ENCODE measurements at places on chromosomes 7 and 10.

DNA sequence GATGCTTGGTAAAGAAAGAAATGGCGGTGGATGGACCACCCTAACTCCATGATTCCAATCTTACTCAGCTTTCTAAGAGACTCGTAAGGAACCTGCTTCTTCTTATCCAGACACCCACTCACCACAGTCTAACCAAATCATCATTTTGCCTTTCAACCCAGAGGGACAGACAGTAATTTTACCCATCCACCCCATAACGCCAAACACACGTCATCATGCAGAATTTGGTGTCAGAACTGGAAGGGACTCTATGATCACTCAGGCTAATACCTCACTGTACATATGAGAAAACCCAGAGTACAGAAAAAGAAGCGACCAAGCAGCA, 388 bp downstream of the ECD start:
- peak overlapping the region; percentile 96 for H3K27ac ChIP-seq
- no peak for DNase-seq
- H3K27me3 ChIP-seq = no peaks in the 10 kb centered on the region
- peaks cover 7% of the 10 kb centered on the region for H3K36me3 ChIP-seq

- H3K27me3 ChIP-seq = no peaks in the 10 kb centered on the region
- no peaks in the 10 kb centered on the region for H3K36me3 ChIP-seq
- peak overlapping the region; percentile 69 for H3K4me3 ChIP-seq
- peak overlapping the region; percentile 92 for H3K27ac ChIP-seq
These were observed 10.2 kb upstream of the IL2RA start for GRCh38 chr10:6072215-6072934.

DNA sequence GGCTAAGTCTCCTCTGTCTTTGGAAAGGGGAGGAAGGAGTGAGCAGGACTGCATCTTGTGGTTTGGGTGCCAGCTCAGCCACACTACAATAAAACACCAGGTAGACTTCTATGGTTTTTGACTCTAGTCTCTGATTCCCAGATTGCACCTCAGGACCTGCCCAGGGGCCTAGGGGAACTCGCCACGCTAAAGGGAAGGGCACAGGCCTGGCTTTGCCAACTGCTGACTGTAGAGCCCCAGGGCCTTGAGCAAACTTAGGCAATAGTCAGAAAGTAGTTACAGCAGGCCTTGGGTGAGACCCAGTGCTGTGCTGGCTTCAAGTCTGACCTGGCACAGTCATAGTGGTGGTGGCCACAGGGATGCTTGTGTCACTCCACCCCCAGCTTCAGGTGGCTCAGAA, 24.2 kb upstream of the PRR15 start:
- no peaks in the 10 kb centered on the region for H3K36me3 ChIP-seq
- H3K27me3 ChIP-seq = peaks cover 8% of the 10 kb centered on the region
- H3K27ac ChIP-seq = no peak overlapping the region
- H3K4me3 ChIP-seq = no peak overlapping the region
- no peak for DNase-seq

- no peak for DNase-seq
- no peaks in the 10 kb centered on the region for H3K27me3 ChIP-seq
- H3K4me1 ChIP-seq = no peaks in the 10 kb centered on the region
- no peaks in the 10 kb centered on the region for H3K36me3 ChIP-seq
These were observed 42.6 kb downstream of the GPR37 start for GRCh38 chr7:124723012-124723411.

DNA sequence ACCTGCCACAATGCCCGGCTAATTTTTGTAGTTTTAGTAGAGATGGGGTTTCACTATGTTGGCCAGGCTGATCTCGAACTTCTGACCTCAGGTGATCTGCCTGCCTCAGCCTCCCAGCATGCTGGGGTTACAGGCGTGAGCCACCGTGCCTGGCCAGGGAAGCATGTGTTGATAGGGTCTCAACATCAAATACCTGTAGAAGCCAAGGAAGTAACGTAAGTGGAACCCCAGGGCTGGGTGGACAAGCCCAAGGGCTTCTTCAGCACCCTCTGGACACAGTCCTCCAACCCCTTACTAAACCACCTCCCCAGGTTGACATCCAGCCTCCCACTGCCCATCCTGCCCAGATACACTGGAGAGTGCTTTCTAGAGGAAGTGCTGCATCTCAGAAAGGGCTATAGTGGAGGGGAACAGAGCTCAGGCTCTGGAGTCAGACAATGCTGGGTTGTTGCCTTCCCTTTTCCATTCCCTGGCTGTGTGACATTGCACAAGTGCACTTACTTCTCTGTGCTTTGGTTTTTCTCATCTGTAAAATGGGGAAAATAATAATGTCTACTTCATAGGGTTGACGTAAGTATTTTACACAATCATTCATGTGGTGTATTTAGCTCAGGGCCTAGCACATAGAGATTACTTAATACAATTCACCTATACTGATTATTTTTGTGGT, 73.9 kb upstream of the KAT6B start:
- DNase-seq = no peak
- no peaks in the 10 kb centered on the region for H3K36me3 ChIP-seq
- H3K27me3 ChIP-seq = peaks cover 2% of the 10 kb centered on the region
- no peak overlapping the region for H3K4me3 ChIP-seq

- no peaks in the 10 kb centered on the region for H3K4me1 ChIP-seq
- no peak for DNase-seq
- H3K36me3 ChIP-seq = no peaks in the 10 kb centered on the region
- H3K27me3 ChIP-seq = no peaks in the 10 kb centered on the region
- no peak overlapping the region for H3K27ac ChIP-seq
These were observed 260.3 kb upstream of the FERD3L start for GRCh38 chr7:19405541-19405940.

DNA sequence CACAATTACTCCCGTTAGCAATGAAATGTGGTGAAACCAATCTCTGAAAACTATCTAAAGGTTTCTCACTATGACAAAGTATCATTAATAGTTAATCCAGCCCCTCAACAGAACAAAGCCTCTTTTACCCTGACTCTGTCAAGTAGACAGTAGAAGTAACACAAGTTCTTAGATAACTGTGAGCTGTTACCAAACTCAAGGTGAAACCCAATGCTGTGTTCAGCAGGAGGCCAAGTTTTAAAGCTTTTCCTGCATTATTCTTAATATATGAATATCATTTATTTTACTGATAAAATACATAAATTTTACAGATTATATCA, 109.1 kb downstream of the SRPK2 start:
- H3K27me3 ChIP-seq = no peaks in the 10 kb centered on the region
- DNase-seq = no peak
- H3K36me3 ChIP-seq = peaks cover 8% of the 10 kb centered on the region
- H3K27ac ChIP-seq = no peak overlapping the region

GRCh38 chr10:89738551-89739209, 37.3 kb downstream of the KIF20B start:
- peaks cover 13% of the 10 kb centered on the region for H3K4me1 ChIP-seq
- DNase-seq = no peak
- no peaks in the 10 kb centered on the region for H3K27me3 ChIP-seq

DNA sequence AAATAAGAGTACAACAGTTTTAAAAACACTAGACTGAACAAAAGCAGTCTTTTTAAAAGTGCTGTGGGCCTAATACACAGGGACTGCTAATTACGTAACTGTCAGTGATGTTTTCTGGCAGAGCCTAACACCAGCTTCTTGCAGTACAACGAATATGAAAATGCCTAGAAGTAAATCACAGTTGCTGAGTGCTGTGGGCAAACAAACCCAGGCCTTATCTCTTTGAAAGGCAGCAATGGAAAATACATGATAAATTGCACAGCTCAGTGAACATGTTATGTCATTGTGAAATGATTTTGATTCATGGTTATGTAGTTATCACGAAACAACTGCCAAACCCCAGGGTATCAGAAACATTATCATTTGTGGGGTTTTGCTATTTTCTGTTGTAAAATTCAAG, 428.4 kb downstream of the GFRA1 start:
- H3K27me3 ChIP-seq = no peaks in the 10 kb centered on the region

GRCh38 chr10:16186564-16186963, 250.2 kb upstream of the PTER start:
- H3K27me3 ChIP-seq = no peaks in the 10 kb centered on the region
- no peak overlapping the region for H3K4me3 ChIP-seq
- H3K27ac ChIP-seq = no peak overlapping the region

DNA sequence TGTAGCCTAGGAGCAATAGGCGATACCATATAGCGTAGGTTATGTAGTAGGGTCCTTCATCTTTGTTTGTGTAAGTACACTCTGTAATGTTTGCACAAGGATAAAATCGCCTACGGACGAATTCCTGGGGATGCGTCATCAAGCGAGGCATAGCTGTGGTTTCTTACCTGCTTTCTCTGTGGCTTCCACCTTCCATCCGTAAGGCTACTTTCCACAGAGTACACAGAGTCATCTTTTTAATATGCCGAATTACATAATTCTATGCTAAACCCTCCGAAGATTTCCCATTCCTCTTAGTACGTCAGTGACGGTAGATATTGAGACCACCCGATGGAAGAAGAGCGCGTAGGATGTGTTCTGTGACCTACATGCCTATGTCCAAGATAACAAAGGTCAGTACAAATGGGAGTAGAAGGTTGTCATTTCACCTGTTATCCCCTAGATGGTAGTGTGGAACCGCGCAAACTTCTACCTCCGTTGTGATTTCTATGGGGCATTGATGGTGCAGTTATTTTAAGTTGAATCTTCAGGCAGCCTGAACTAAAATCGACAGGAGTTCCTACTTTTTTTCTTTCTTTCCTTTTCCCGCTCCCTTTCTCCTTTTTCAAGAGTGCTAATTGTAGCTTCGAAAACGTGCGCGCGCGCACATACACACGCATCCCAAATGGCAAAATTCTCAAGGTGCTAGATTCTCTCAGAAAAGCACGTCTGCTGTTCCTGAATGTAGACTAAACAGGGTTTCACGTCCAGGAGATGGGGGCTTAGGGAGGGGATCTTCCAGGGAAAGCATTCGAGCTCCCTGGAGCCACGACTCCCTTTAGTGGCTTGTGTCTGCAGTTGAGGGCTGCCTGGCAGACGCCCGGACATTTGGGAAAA, 111.7 kb upstream of the MBL2 start:
- H3K36me3 ChIP-seq = no peaks in the 10 kb centered on the region
- H3K4me3 ChIP-seq = no peak overlapping the region
- peak; percentile 15 for DNase-seq
- no peaks in the 10 kb centered on the region for H3K27me3 ChIP-seq
- no peak overlapping the region for H3K27ac ChIP-seq

DNA sequence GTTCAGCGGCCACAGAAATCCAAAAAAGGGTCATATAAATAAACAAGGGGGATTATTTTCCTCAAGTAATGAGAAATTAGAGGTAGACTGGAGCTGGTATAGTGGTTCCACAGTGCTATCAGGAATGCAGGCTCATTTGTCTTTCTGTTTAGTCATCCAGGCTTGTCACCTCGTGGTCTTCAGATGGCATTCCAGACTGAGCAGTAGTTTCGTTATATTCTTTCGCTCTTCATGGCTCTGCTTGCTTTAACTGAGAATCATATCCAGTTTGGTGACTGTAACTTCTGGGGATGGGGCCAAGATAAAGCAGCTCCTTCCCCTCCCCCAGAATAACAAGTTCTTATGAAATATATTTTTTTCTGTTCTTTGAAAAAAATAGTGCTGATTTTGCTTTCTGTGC, 9.5 kb downstream of the ANKIB1 start:
- H3K36me3 ChIP-seq = peaks cover 20% of the 10 kb centered on the region
- no peak overlapping the region for H3K4me3 ChIP-seq
- no peak for DNase-seq
- no peak overlapping the region for H3K27ac ChIP-seq
- H3K27me3 ChIP-seq = no peaks in the 10 kb centered on the region

- H3K36me3 ChIP-seq = peaks cover 2% of the 10 kb centered on the region
- peaks cover 14% of the 10 kb centered on the region for H3K27me3 ChIP-seq
- DNase-seq = no peak
- peaks cover 18% of the 10 kb centered on the region for H3K4me1 ChIP-seq
- no peak overlapping the region for H3K4me3 ChIP-seq
- H3K27ac ChIP-seq = no peak overlapping the region
These were observed 5.8 kb downstream of the GHRHR start for GRCh38 chr7:30969604-30969970.

DNA sequence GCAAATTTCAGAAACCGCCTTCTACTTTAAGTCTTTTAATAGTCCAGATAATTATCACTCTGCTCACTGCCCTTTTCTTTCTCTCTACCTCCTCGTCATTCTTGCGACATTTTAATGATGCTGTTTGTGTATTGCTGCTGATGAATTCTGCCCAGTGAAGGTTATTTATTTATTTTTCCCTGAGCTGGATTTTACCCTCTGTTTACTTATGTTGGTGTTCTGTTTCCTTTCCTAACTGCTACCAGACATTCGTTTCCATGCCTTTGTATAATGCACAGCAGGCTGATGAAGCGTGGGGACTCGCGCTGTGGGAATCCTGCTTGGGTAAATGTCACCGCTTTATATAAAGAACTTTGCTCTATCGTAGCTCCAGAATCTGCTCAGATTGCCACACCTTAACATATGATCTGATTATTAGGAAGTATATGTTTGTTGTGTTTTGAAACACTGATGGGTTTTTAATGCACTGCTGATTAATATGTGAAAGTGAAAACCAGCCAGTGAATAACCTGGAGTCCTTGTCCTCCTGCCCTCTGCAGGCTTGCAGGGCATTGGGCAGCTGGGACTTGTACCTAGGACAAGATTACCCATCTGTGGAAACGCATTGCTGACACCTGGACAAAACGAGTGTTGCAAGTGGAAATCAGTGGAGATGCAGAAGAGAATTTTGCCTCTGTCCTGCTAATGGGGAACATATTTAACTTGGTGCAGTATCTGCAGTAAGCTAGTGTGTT, 291.5 kb downstream of the SDK1 start:
- H3K27ac ChIP-seq = peak overlapping the region; percentile 22
- DNase-seq = no peak
- H3K27me3 ChIP-seq = no peaks in the 10 kb centered on the region
- no peak overlapping the region for H3K4me3 ChIP-seq
- H3K36me3 ChIP-seq = peaks cover 3% of the 10 kb centered on the region

DNA sequence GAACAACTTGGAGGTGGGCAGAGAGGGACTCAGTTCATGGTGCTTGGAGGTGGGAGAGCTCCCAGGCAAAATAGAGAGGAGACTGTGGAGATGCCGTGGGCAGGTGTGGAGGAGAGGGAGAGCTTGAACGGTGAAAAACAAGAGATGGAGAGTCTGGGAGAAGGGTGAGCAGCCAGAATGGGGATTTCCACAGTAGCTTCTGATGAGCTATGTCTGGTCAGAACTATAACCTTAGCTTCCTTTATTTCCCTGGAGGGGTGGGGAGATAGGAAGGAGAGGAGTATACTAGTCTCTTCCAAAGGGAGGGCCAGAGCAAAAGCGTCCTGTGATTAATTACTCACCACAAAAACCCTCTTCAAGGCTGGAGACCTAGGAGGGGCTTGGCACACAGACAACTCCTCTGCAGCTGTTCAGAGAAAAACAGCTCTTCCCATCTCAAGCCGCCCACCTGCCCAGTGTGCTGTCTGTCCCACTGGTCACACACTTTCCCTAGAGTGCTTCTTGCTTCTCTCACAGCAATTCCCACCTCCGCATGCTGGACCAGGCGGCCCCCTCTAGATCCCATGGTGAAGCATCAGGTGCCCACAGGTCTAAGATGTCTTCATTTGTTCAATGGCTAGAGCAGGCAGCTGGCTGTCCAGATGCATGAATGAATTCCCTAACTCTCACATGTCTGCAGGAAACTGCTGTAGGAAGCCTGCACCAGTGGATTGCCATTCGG, 41.9 kb downstream of the TAS2R41 start:
- H3K27me3 ChIP-seq = peaks cover 16% of the 10 kb centered on the region
- H3K27ac ChIP-seq = no peak overlapping the region
- no peaks in the 10 kb centered on the region for H3K4me1 ChIP-seq
- no peaks in the 10 kb centered on the region for H3K36me3 ChIP-seq
